ENCODE measurements at places on chromosomes 6 and 20.
A peak's percentile ranks its signal among the peaks of the same experiment; 100 is the strongest.

- DNase-seq = no peak
Measured at GRCh38 chr20:3521852-3522740, 51.3 kb downstream of the ATRN start.

GRCh38 chr20:52275181-52275691 is 83.7 kb upstream of the ZFP64 start:
- peak; percentile 2 for DNase-seq

- peak; percentile 74 for DNase-seq
Measured at GRCh38 chr6:143536461-143536865, 24.9 kb upstream of the FUCA2 start.

DNA sequence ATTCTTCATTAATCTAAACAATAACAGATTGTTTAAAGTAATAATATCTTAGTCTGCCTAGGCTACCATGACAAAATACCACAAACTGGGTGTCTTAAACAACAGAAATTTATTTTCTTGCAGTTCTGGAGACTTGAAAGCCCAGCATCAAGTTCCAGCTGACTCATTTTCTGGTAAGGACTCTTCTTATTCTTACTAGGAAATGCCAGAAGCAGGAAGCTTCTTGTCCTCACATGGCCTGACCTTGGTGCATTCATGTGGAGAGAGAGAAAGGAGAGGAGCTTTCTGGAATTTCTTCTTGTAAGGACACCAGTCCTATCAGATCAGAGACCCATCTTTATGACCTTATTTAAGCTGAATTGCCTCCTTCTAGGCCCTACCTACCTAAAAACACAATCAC is 110.5 kb downstream of the ANKRD60 start:
- DNase-seq = no peak

DNA sequence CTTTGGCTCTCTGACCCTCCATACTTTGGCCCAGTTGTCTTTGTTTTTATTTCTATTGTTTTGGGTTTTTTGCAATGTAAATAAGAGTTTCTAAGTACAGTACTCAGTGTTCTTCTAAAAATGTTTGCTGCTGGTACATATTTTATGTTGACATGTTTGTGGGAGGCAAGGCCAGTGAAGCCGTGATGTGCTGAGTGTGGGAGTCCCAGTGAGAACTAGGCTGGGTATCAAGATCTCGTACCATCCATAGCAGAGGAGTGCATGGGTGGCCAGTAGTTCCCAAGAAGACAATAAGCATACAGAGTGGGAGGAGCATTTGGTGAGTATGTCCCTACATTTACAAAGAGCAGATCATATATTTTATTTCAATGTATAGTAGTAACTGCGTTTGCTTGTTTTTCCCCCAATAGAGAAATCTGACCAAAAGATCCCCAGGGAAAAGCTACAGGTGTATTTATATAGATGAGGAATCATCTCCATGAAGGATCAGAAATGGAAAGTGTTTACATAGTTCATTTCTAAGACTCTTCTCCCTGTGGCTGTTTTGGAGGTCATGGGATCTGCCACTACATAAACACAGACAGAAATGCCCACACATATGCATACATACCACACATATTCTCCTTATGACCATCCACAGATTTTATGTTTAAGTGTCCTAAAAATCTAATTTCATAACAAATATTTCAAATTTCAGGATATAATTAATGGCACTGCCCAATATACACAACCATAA is 285.9 kb downstream of the ALDH8A1 start:
- no peak for DNase-seq

- peak; percentile 14 for DNase-seq
Measured at GRCh38 chr20:1005452-1006027, 3.4 kb upstream of the RSPO4 start.

Data from NCI-H69 (cell line).